SJCRH30 (cell line): ENCODE measurements at places on chromosomes 2 and 18. TPM values are rescaled to one million over a fixed set of nuclear protein-coding genes. Genes with fewer than 3 reads are reported as not detected.

DNA sequence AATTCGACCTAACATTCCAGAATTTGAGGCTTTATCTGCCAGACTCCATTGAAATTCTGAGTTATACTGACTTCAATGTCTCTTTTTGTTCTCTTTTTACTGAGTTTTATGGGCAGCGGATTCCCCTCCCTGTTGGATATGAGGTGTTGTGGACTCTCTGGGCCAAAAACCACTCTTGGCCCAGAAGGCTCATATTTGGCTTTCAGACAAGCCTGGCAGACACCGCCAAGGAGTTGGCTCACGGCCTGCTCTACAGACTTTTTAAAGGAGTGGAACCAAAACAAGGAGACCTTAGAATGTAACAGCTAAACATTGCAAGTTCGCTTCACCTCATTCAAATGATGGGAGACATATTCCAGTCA, 206.4 kb upstream of the NCKAP5 start:
- no peak overlapping the region for H3K27ac ChIP-seq
- no peaks in the 10 kb centered on the region for H3K4me1 ChIP-seq
- H3K36me3 ChIP-seq = no peaks in the 10 kb centered on the region
- DNase-seq = no peak
- no peak overlapping the region for H3K4me3 ChIP-seq

DNA sequence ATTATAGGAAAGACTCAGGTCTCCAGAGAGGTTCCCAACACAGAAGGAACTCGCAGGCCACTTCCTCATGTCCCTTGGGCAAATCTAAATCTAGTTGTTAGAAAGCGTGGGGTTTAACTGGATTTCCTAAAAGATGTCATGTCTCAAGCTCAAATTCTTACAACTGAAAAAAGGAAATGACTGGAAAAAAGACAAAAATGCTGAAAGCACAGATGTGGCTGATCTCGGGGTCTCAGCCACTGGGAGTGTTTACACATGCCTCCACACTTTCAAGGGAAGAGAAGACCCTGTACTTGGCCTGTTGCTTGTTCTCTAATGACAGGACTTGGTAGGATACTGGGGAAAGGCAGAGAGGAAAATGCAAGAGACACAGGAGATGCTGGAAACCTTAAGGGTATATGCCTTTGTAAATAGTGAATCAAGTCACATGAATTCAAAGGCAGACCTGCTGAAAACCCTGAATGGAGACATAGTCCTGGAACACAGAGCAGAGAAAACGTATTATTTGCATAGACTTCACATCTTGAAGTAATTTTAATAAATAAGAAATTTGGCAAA, 160.9 kb upstream of the MEIS1 start:
- DNase-seq = no peak
- no peak overlapping the region for H3K4me3 ChIP-seq
- H3K27me3 ChIP-seq = no peaks in the 10 kb centered on the region
- H3K36me3 ChIP-seq = no peaks in the 10 kb centered on the region; the same call in 1 of the 2 replicates

- no peak for DNase-seq
- no peaks in the 10 kb centered on the region for H3K27me3 ChIP-seq
- H3K4me3 ChIP-seq = no peak overlapping the region
- H3K36me3 ChIP-seq = no peaks in the 10 kb centered on the region
Observed at GRCh38 chr2:105734762-105735538, 9.8 kb upstream of the NCK2 start.

Gene KIAA1328
- 3.3 and 5.5 TPM in 2 replicates for total RNA-seq

DNA sequence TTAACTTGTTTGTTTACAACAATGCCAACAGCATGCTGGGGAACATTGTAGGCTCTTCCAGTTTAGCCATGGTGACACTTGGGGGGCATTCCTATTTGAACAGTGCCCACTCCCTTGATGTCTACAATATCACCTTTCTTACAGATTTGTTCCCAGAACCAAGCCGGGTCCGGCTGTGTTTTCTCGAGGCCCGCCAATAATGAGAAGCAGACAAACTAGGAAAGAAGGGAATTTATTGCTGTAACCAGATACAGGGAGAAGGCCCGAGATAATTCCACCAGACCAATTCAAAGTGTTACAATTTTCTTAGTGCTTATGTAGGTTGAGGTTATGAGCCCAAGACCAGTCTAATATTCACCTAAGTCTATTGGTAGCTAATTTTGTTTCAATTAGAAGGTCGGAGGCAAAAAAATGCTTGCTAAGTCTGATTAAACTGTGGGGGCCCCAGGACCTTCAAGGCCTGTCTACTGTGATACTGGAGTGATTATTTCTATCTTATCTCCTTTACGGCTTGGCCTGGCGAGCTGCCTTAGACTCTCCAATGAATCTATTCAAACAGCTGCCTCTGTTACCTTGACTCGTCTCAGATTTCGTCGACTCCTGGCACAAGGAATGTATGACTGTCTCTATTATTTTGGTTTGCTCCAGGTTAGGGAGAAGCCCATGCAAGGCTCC, 59.1 kb upstream of the PSME4 start:
- DNase-seq = peak; percentile 64
- no peak overlapping the region for H3K4me3 ChIP-seq
- H3K27me3 ChIP-seq = no peaks in the 10 kb centered on the region
- peaks cover 13% of the 10 kb centered on the region for H3K4me1 ChIP-seq
- no peaks in the 10 kb centered on the region for H3K36me3 ChIP-seq
- H3K27ac ChIP-seq = no peak overlapping the region

Gene DSG2
- total RNA-seq = 4.8 and 4.9 TPM in 2 replicates

Gene DES
- total RNA-seq = 331 and 376 TPM in 2 replicates

Gene OSBPL6
- total RNA-seq = 13.6 and 14.6 TPM in 2 replicates

GRCh38 chr2:167749016-167749415, 498.4 kb downstream of the STK39 start:
- no peaks in the 10 kb centered on the region for H3K27me3 ChIP-seq
- no peaks in the 10 kb centered on the region for H3K36me3 ChIP-seq
- H3K4me1 ChIP-seq = peaks cover 3% of the 10 kb centered on the region; the same call in 1 of the 2 replicates
- DNase-seq = no peak

Gene CRYBA2
- total RNA-seq = 0.15 TPM in 1 of 2 replicates, not detected in the other

- H3K27ac ChIP-seq = no peak overlapping the region
- no peaks in the 10 kb centered on the region for H3K36me3 ChIP-seq
- peaks cover 11% of the 10 kb centered on the region; the same call in 1 of the 2 replicates for H3K4me1 ChIP-seq
- H3K4me3 ChIP-seq = no peak overlapping the region
- H3K27me3 ChIP-seq = no peaks in the 10 kb centered on the region
Observed at GRCh38 chr2:120687210-120687609, 48.5 kb upstream of the GLI2 start.

Gene CBLN2
- total RNA-seq = 0.18 and 0.26 TPM in 2 replicates

Gene ARHGAP15
- 0.25 and 0.26 TPM in 2 replicates for total RNA-seq

GRCh38 chr2:240623531-240624010, 1.7 kb upstream of the GPR35 start:
- no peaks in the 10 kb centered on the region for H3K36me3 ChIP-seq
- H3K4me3 ChIP-seq = no peak overlapping the region
- H3K4me1 ChIP-seq = no peaks in the 10 kb centered on the region
- no peak for DNase-seq
- H3K27me3 ChIP-seq = peaks cover 16% of the 10 kb centered on the region; the same call in 1 of the 2 replicates
- no peak overlapping the region for H3K27ac ChIP-seq

Gene GBX2
- 17.9 and 18.4 TPM in 2 replicates for total RNA-seq

GRCh38 chr18:46314011-46314410, 209.8 kb downstream of the HAUS1 start:
- H3K4me1 ChIP-seq = no peaks in the 10 kb centered on the region
- H3K4me3 ChIP-seq = no peak overlapping the region
- H3K27me3 ChIP-seq = no peaks in the 10 kb centered on the region
- no peak for DNase-seq

Gene IL1RL2
- not detected in 2 replicates for total RNA-seq

- no peaks in the 10 kb centered on the region for H3K36me3 ChIP-seq
- H3K4me3 ChIP-seq = no peak overlapping the region
- H3K27ac ChIP-seq = no peak overlapping the region
- H3K27me3 ChIP-seq = no peaks in the 10 kb centered on the region
Observed at GRCh38 chr2:58709274-58709673, 468.1 kb upstream of the FANCL start.

DNA sequence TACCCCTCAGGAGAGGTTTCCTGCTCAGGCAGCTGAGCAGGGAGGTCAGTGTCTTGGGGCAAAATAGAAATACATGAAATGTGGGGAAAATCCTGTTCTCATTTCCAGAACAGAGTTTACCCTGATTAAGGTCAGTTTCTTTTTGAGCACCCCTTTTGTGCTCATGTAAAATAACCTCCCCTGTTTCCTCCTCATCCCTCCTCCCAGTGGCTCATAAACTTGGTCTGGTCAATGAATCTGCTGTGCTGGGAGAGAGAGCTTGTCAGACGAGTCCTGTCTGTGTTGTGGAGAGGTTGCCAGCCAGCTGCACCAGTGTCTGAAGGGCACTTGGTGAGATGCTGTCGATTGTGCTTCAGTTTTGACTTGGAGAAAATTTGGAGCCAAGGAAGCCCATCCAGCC, 48.6 kb downstream of the NTSR2 start:
- no peak overlapping the region for H3K27ac ChIP-seq
- DNase-seq = no peak
- H3K4me1 ChIP-seq = no peaks in the 10 kb centered on the region
- no peak overlapping the region for H3K4me3 ChIP-seq
- H3K36me3 ChIP-seq = no peaks in the 10 kb centered on the region

Gene GDF7
- total RNA-seq = 0.02 and 0.03 TPM in 2 replicates

Gene FEV
- total RNA-seq = not detected in 2 replicates

GRCh38 chr2:160932960-160933359, 227.3 kb upstream of the TANK start:
- no peak for DNase-seq
- no peaks in the 10 kb centered on the region for H3K36me3 ChIP-seq
- no peak overlapping the region for H3K27ac ChIP-seq
- no peaks in the 10 kb centered on the region for H3K4me1 ChIP-seq
- H3K4me3 ChIP-seq = no peak overlapping the region
- no peaks in the 10 kb centered on the region for H3K27me3 ChIP-seq

- H3K4me1 ChIP-seq = no peaks in the 10 kb centered on the region
- no peaks in the 10 kb centered on the region for H3K36me3 ChIP-seq
- H3K27me3 ChIP-seq = no peaks in the 10 kb centered on the region
- no peak overlapping the region for H3K4me3 ChIP-seq
- DNase-seq = no peak
Observed at GRCh38 chr2:149872041-149872440, 284.5 kb upstream of the MMADHC start.

DNA sequence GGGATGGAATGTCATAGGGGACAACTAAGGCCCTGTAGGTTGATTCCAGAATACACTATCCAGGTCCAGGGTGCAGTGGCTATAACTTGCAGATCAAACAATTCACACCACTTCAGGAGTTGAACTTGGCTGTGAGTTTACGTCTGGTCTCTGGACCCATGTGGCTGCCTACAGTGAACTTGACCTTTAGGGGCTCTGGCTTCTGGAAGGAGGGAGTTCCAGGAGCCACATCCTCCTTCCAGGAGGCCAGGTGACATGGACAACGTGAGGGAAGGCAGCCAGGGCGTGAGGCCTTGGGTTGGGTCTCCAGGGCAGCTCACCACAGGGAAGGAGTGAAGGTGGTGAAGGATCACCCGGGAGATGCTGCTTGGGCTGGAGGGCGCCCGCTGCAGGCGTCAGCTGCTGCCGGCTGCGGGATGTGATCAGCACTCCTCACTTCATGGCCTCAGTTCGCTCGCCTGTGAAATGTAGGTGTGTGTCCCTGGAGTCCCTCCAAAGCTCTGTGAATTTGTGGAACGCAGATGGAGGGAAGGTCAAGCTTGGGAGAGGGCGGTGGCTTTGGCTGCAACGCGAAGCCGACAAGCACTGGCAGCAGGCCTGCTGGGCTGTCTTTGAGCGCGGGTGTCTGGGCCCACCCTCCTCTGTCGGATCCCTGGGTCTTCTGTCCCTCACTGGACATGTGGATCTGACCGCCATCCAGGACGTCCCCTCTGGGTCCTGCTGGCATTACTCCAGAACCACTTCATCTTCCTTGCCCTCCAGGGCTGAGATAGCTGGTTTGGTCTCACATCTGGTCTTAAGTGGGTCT, 146.5 kb downstream of the GLI2 start:
- peaks cover 51% of the 10 kb centered on the region for H3K4me1 ChIP-seq
- H3K27me3 ChIP-seq = no peaks in the 10 kb centered on the region
- no peak overlapping the region for H3K4me3 ChIP-seq
- no peak for DNase-seq
- H3K36me3 ChIP-seq = no peaks in the 10 kb centered on the region

DNA sequence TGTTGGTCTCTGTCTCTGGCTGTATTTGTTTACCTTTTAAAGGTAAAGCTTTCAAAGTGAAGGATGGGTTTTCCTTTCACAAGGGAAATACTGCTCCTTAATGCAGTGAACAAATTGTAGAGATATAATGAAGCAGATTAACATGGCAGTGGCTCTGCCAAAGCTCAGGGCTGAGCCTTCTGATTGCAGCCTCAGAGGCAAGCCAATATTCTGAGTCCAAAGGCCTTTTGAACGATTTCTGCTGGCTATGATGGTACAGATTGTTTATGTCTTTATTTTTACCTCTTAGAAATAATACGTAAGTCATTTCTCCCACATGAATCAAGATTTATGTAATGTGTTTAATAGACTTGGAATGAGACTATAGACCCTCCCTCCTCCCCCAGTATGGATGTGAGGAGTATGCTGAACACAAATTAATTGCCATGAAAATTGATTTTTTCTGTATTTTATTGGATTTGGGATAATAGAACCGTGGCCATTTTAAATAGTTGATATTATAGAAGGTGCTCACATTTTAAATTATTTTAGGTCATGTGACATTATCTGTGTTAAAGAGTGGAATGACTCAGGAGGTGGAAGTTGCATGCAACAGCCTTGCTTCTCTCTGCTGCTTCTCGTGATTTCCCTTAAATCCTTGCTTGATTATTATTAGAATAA, 772 bp downstream of the SCN2A start:
- no peak overlapping the region for H3K4me3 ChIP-seq
- no peak for DNase-seq
- no peaks in the 10 kb centered on the region for H3K27me3 ChIP-seq
- H3K36me3 ChIP-seq = no peaks in the 10 kb centered on the region
- no peaks in the 10 kb centered on the region for H3K4me1 ChIP-seq

DNA sequence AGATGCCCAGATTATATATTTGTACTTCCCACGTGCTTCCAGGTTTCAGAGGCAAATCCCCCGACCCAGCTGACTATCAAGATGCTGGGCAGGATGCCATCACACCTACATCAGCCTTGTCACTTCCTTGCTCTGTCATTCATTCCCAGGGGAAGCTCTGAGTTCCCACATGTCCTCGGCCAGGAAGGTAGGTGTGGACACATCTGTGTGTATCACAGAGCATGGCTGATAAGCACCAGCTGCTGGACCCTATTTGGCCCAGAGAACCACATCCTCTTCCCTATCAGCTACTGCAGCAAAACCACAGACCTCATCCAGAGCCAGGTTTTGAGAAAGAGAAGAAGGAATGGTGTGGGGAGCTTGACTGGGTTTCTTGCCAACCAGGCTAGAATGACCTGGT, 31.9 kb upstream of the ITGA6 start:
- no peak for DNase-seq
- H3K4me3 ChIP-seq = no peak overlapping the region
- H3K27ac ChIP-seq = no peak overlapping the region
- H3K27me3 ChIP-seq = no peaks in the 10 kb centered on the region
- H3K4me1 ChIP-seq = peaks cover 24% of the 10 kb centered on the region
- no peaks in the 10 kb centered on the region for H3K36me3 ChIP-seq

- peaks cover 9% of the 10 kb centered on the region for H3K4me1 ChIP-seq
- H3K27ac ChIP-seq = no peak overlapping the region
- DNase-seq = peak; percentile 72
- no peak overlapping the region for H3K4me3 ChIP-seq
- H3K27me3 ChIP-seq = no peaks in the 10 kb centered on the region
- no peaks in the 10 kb centered on the region for H3K36me3 ChIP-seq
Observed at GRCh38 chr2:25380586-25381375, 39.1 kb upstream of the DNMT3A start.

Gene CABLES1
- 21.9 and 22.8 TPM in 2 replicates for total RNA-seq

Gene LYPD1
- 0.04 TPM in 1 of 2 replicates, not detected in the other for total RNA-seq
